ENCODE measurements at places on chromosomes 16 and 17. TPM values are rescaled to one million over a fixed set of nuclear protein-coding genes. Genes with fewer than 3 reads are reported as not detected.

The ZPBP2 gene
- total RNA-seq: not detected

The KCNH6 gene
- total RNA-seq: not detected

The CDR2L gene
- 14.8 TPM for total RNA-seq

The HS3ST4 gene
- total RNA-seq: not detected

The NOTUM gene
- 0.08 TPM for total RNA-seq

The SLC12A3 gene
- under 0.01 TPM for total RNA-seq

The CACNG3 gene
- not detected for total RNA-seq

The CCL14 gene
- not detected for total RNA-seq

The OSGIN1 gene
- 1.6 TPM for total RNA-seq

The IL17C gene
- not detected for total RNA-seq

The SDR42E2 gene
- 0.08 TPM for total RNA-seq

The GDPD3 gene
- 4.4 TPM for total RNA-seq

The ZNF594 gene
- 3.3 TPM for total RNA-seq

The GUCY2D gene
- total RNA-seq: not detected

The STX1B gene
- 2.7 TPM for total RNA-seq

The MEIOC gene
- 0.08 TPM for total RNA-seq

The CPNE7 gene
- 9.1 TPM for total RNA-seq

The ANKRD13B gene
- 4.4 TPM for total RNA-seq

The NFE2L1 gene
- total RNA-seq: 81.2 TPM

The ABCC6 gene
- total RNA-seq: 0.30 TPM

The SYNGR3 gene
- total RNA-seq: 0.94 TPM

The KRT12 gene
- not detected for total RNA-seq

The FOXC2 gene
- total RNA-seq: 4.1 TPM

The SLC52A1 gene
- 0.15 TPM for total RNA-seq

Measured in smooth muscle cell of the coronary artery (primary cell).